ENCODE measurements at places on chromosomes 3 and 15.

DNA sequence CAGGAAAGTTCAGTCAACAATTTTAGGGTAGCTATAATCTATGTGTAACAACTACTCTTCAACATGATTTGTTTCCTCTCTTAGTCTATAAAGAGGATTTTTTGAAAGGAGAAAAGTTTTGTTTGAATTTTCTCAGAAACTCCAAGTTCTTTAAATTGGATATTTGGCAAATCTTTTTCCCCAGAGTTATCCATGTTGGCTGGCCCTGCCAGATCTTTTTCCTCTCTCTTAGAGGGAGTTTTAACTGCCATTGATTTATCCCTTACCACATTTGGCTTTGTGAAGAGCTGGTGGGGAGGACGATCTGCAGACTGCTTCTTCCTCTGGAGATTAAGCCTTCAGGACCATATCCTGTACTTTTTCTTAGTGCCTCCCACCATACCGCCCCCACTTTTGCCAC is 64.9 kb upstream of the ROPN1 start:
- no peaks in the 10 kb centered on the region for H3K36me3 ChIP-seq
- no peak for DNase-seq
- H3K27ac ChIP-seq: no peak overlapping the region
- no peaks in the 10 kb centered on the region for H3K4me1 ChIP-seq

DNA sequence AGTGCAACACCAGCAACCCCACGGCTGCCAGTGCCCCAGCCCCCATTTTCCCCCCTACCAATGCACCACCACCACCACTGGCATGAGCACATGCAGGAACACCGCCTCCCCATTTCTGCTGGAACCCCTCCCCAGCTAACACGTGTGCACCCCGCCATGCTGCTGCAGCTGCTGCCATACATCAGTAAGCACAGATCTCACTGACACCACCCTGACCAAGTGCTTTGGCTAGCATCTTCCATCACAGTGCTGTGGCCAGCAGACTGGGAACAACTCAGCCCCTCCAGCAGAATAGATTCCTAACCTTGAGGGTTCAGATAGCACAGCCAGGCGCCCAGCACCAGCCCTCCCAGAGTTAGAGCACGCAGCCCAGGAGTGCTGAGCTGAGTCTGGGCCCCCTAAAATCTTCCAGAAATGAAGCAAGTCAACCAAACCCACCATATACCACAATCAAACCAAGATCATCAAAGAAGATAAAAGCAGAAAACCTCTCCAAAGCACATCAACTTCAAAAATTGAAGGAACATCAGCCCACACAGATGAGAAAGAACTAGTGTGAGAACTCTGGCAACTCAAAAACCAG is 81.2 kb upstream of the CDV3 start:
- no peaks in the 10 kb centered on the region for H3K27me3 ChIP-seq
- DNase-seq: no peak
- peak overlapping the region; percentile 40 for H3K27ac ChIP-seq
- no peaks in the 10 kb centered on the region for H3K36me3 ChIP-seq

DNA sequence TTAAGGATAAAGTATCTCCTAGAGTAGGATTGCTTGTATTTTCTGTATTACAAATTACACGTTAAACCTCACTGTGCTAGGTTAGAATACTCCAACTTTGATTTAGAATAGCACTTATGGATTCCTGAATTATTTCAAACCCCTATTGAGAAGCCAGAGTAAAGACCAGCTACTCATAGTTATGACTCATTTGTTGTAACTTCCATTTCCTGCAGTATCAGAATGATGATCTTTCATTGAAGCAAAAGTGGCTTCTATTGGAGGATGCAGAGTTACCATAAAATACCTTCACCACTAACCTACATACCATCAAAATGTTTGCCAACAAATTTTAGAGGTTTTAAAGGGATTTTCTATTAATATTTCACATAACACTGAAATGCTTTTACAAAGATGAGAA is 1322.7 kb upstream of the ALCAM start:
- no peak for DNase-seq
- H3K27ac ChIP-seq: no peak overlapping the region

DNA sequence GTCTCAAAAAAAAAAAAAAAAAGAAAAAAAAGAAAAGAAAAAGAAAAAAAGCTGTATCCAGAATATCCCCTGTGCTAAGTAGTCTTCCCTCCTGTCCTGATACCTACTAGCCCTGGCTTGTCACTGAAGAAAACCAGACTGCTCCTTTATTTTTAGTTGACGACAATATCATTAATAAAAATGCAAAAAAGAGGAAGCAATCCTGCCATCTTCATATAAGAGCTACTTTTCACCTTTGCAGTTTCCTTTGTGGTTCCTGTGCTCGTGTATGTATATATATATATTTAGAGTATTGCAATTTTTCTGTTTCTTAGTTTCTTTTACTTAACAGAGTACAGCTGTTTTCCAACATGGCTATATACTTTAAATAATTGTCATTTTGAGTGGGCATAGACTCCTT is 13.6 kb downstream of the C3orf20 start:
- H3K36me3 ChIP-seq: no peaks in the 10 kb centered on the region
- no peak overlapping the region for H3K4me3 ChIP-seq
- no peaks in the 10 kb centered on the region for H3K4me1 ChIP-seq
- H3K27me3 ChIP-seq: no peaks in the 10 kb centered on the region
- no peak for DNase-seq
- no peak overlapping the region for H3K27ac ChIP-seq

- H3K4me3 ChIP-seq: no peak overlapping the region
- H3K36me3 ChIP-seq: no peaks in the 10 kb centered on the region
- DNase-seq: no peak
- peaks cover 18% of the 10 kb centered on the region for H3K4me1 ChIP-seq
These were observed 2.4 kb upstream of the MYZAP start for GRCh38 chr15:57589281-57589680.

DNA sequence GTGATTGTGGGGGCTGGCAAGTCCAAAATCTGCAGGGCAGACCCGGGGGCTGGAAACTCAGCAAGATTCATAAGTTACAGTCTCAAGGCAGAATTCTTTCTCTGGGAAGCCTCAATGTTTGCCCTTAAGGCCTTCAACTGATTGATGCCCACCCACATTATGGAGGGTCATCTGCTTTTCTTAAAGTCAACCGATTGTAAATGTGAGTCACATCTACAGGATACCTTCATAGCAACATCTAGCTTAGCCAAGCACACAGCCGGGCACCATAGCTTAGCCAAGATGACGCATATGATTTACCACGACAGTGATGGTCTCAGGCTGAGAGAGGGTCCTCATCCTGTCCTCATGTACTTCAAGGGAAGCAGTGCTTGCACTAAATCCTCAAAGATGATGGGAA is 43.5 kb downstream of the IDH2 start:
- DNase-seq: no peak
- H3K4me3 ChIP-seq: no peak overlapping the region
- peaks cover 44% of the 10 kb centered on the region for H3K4me1 ChIP-seq

All from activated T-helper 2 cell treated with anti-CD3 and anti-CD28 coated beads, Interferon-gamma antibody, Interleukin-2, Interleukin-4, amounts not matched to agents 10 μg/mL and 5 μg/mL and 100 μg/mL, durations not matched to agents 14 hours and 24 hours and 36 hours (primary cell).